ENCODE measurements at places on chromosomes 6 and 20.
A peak's percentile ranks its signal among the peaks of the same experiment; 100 is the strongest.

DNA sequence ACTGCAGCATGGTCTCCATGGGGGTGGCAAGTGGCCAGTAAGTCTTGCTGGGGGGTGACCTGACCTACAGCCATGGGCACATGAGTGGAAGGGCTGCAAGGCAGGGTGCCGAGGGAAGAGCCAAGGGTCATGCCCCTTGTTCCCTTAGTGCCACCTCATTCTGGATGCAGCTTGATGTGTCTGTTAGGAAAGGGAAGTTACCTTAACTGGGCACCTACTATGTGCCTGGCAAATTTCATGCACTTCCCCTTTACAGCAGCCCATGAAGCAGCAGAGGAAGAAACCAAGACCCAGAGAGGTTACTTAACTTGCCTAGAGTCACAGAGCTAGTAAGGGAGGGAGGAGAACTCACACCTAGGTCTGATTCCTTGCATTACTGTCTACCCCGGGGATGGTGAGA is 174.0 kb downstream of the MRPL14 start:
- DNase-seq: no peak

- no peak for DNase-seq
These were observed 279.1 kb upstream of the THEMIS start for GRCh38 chr6:128179876-128180438.

- no peak for DNase-seq
These were observed 69.2 kb downstream of the ATG5 start for GRCh38 chr6:106256201-106256968.

DNA sequence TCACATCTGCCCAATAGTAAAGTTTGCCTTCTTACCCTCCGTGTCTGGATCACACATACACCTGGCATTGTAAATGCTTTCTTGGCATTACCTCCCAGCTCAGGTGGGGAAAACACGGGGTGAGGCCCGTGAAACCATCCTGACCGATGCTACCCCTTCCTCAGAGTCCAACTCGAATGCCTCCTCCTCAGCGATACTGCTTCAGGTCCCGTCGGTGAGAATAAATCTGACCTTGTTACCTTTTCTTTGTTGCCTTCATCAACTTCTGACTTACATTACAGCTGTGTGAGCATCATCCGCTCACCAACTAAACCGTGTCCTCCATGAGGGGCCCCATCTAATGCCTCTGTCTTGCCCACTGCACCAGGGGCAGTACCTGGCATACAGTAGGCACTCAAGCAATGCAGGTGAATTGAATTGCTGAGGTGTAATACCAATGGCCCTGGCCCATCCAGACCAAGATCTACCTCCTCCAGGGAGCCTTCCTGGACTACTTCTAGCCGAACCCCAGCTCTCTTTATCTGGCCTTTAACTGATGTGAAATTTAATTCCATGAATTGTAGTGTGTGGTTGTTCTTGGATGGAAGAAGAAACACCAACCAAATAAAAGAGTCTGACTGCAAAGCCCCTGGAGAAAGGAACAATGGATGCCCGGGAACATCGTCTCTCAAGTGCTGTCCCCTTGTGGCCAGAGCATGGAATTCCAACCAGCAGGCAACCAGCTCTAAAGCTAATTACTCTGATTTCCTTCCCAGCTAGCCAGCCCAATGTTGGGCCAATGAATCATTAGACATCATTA is 141.5 kb downstream of the ANKRD60 start:
- peak; percentile 1 for DNase-seq

DNA sequence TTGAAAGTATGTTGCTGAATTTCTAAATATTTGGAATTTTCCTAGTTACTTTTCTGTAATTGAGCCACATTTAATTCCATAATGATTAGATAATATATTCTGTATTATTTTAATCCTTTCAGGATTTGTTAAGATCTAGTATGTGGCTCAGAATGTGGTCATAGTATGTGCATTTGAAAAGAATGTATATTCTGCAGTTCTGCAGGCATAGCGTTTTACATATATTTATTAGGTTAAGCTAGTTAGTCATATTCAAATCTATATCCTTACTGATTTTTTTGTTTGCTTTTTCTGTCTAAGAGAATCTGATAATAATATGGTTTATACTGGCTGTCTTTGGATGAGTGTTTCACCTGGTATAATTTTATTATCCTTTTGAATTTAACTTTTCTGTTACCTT is 33.2 kb downstream of the LIN28B start:
- DNase-seq: no peak
